ENCODE measurements at places on chromosomes 3 and 15.

GRCh38 chr15:56232058-56232457, 11.6 kb downstream of the RFX7 start:
- DNase-seq = no peak

DNA sequence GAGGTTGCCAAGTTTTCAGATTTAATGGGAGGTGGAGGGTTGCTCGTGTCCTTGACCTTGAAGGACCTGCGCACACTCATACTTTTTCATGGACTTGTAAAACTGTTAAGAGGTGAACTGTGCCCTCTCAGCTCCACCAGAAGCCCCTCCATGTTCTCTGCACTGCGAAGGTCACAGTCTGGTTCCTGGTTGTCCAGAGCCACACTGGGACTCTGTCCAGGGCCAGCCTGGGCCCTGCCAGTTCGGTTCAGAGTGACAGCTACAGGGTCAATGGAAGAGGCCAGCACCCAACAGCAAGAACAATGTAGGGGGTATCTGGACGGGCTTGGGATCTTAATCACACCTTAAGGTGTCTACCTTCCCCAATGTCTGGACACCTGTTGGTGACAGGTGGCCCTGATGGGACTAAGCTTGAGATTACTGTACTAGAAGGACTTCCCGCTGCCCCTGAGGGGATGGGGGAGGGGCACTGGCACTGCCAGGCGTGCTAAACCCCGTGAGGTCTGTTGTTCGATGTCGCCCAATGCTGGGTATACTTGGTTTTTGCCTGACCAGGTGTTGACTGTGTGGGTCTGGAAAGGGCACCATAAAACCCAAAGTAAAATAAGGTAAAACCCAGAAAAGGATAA, 34.7 kb downstream of the GRK7 start:
- no peak for DNase-seq

GRCh38 chr15:85800478-85801123, 5.9 kb upstream of the KLHL25 start:
- peak; percentile 88 for DNase-seq

GRCh38 chr3:157128771-157129681, 30.9 kb downstream of the CCNL1 start:
- peak; percentile 84 for DNase-seq

- no peak for DNase-seq
Observed at GRCh38 chr15:74460298-74460697, 662 bp downstream of the UBL7 start.

DNA sequence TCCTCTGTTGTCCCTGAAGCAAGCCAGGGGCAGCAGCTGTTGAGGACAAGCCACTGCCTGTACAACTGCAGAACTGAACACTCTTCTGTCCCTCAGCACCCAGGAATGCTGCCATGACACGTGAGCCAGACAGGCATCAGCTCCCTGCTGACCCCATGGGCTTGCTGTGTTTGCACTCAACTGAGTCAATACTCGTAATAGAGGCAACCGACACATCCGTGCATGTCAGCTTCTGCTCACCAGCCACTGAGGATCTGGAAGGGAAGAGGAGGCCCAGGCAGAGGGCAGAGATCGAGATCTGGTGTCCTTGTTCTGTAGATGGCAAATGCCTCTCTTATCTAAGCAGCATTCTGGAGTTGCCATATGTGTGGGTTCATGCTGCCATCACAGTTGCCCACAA, 54.3 kb upstream of the SEC61A1 start:
- DNase-seq = no peak

GRCh38 chr3:14430706-14431451, 28.5 kb downstream of the SLC6A6 start:
- no peak for DNase-seq

DNA sequence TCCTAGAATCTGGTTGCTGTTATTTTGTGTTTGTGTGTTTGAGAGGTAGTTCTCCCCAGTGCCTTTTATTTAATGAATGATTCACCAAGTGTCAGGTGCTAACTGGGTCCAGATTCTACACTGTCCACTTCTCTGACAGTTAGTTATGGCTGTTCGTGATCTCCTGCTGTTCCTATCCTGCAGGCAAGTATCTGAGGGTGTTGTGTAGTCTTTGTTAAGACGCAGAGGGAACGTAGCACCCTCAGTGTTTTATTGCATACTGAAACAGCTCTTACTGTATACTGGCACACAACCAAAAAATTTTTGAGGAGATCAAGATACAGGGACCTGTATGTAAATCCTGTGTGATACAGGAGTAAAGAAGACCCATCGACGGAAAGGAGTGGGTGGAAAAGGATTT, 1271.3 kb downstream of the ROBO1 start:
- DNase-seq = no peak

Data from RPMI7951 (cell line).